ENCODE measurements at places on chromosomes 2 and 18.

DNA sequence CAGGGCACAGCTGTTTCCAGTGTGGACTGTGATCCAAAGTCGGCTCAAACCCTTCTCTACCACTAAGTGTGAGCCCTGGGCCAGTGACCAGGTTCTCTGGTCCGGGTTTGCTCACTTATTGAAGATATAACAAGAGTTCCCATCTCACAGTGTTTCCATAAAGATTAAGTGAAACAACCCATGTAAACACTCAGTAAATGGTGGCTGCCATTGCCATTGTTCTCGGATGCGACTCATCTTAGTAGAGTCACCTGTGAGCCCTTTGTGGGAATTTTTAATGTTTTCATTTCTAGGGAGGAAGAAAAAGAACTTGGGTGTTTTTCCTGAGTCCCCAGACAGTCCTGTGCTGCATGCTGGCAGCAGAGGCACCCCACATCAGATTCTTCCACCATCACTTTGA, 53.4 kb downstream of the TPGS2 start:
- no peak for DNase-seq

- no peak for DNase-seq
Observed at GRCh38 chr2:120670371-120670770, 65.3 kb upstream of the GLI2 start.

DNA sequence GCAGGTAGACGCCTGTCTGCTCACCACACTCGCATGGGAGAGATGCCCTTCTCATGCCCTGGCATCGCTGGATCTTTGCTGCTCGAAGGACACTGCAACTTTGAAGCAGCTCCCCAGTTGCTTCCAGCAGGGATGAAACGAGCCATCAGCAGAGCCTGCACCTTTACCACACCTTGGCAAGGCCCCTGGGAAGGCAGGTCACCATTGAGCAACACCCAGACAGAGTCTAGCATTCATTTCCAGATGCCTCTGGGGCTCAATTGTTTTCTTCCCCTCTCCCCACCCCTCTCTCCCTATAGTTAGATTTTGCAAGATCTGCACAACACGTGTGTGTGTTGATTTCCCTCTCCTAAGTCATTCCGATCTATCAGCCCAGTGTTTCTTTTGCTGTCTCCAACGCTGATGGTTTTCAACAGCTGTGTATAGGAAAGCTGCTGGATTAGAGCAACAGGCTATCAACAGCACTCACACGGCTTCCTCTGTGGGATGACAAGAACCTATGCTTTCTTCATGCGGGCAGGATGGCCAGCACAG, 25.6 kb upstream of the INHBB start:
- DNase-seq, result no peak

DNA sequence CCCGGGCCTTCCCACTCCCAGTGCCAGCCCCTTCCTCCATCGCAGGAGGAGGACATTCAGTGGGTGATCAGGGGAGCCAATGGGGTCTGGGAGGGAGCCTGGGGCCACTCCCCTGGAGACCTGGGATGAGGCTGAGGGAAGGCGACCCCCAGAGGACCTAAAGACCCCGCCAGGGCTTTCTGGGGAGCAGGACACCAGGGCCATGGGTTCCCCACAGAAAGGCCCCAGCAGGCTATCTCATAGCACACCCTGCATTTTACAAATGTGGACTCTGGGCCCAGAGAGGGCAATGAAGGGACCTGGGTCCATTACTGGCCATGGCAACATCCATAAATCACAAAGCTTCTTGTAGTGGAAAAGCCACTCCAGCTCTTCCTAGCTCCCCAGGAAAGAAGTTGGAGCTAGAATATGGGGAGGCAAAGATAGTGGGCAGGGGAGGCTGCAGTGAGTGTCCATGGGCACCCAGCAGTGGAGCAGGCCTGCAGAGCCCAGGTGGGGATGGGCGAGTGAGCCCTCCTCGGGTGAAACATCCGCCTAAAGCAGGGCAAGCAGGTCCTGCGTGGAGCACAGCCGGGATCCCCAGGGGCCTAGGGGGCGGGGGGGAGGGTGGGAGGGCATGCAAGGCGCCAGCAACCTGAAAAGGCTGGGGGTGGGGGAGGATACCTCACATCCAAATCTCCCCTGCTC, 13.8 kb downstream of the CYP26B1 start:
- DNase-seq, result no peak

- DNase-seq, result no peak
Observed at GRCh38 chr2:239192456-239192855, 208.4 kb downstream of the HDAC4 start.

DNA sequence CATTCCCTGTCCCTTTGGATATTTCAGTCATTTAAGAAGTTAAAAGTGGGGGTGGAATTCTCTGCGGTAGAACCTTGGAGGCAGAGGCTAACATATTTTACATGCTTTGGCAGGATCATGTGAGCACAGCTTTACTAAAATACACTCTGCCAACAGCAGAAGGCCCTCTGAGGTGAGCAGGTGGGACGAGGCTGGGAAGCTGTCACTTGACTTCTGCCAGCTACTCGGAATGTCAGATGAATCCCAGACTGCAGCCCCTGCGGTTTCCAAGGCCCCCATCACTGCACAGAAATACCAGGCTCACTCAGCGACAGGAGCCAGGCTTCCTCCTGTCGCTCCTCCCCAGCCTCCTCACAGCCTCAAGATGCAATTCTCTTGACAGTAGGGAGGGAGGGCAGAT, 220.9 kb upstream of the REV1 start:
- no peak for DNase-seq

GRCh38 chr2:42169874-42170521, 845 bp downstream of the EML4 start:
- no peak for DNase-seq

DNA sequence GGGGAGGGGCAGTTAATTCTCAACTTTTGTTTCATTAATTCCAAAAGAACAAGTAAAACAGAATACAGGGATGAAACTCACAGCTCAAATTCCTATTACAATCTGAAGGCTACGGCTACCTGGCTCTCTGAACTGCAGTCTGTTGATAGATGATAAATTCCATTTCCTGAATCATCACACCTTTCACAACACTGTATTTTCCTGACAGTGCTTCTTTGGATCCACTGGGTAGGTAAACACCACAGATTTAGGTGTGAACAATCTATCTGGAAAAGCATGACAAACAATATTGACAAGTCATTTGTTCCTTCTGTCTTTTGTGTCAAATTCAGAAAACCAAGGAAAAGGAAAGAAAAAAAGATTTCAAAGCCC, 843.2 kb downstream of the LRRTM4 start:
- DNase-seq, result no peak

DNA sequence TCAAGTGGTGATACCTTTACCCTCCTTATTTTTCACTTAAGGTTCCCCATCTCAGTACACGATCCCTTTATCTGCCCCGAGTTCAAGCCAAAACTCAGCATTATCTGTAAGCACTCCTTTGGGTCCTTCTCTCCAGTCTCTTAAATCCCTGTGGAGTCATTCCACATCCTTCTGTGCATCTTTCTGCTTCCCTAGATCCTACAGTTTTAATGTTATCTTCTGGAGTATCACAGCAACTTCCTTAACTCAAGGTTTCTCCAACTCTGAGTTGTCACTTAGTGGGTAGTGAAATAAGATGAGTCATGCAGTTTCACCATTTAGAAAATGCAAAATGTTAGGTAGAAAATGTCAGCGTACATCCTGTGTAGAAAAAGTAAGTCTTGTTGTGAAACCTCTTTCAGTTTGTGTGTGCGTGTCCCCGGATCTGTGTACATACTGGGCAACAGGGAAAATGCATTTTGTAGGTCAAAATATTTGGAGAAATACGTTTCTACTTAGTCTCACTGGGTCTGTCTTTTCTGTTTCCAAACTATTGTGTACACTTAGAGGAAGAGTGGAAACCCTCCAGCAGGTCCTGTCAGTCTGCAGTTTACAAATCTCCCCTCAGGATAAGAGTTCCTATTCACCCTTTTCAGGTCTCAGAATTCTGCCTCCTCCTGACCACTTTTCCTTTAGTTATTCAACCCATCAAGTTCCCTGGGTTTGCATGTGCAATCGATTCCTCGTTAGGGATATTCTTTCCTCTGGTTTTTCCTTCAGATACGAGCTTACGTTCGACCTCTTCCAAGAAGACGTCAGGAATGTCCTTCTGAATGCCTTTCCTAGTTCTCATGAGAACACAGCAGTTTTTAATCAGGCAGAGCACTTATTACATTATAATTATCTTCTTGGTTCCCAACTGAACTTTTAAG, 154.8 kb downstream of the TGIF1 start:
- no peak for DNase-seq

DNA sequence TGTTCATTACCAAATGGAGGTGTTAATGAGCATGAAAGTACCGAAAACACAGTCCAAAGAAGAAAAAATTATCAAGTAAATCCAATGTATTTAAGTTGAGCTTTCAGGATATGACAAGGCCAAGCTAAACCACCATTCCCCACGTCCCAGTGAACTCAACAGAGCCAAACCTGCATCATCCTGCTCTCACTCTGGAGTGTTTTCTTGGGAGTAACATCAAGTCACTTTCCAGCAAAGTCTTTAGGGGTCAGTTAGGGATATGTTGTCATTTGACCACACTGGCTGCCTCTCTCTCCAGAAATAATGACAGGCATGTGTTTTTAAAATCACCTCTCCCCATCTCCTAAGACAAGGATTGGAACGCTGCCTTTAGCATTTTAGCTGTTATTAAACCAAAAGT, 140.5 kb downstream of the SRBD1 start:
- DNase-seq, result no peak

- no peak for DNase-seq
Observed at GRCh38 chr2:118925476-118925875, 16.5 kb upstream of the MARCO start.

- no peak for DNase-seq
Observed at GRCh38 chr2:235391921-235392615, 101.8 kb upstream of the AGAP1 start.

- DNase-seq, result no peak
Observed at GRCh38 chr2:41900101-41900577, 147.7 kb upstream of the PKDCC start.

DNA sequence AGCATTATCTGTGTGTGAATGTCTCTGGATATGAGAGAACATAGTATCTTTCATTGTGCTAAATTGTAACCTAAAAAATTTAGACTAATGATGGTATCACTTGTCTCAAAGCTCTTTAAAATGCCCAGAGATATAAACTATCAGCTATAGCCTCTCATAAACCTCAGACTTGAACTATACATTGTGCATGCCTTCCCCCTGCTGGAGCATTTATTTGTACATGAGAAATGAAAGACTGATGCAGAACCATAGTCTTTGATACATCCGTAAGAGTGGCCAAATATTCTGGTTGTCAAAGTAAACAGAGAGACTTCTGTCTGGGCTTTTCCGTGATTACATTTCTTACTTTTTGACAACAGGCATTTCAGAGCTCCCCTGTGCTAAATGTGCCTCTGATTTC, 71.9 kb upstream of the CCDC68 start:
- DNase-seq, result no peak

DNA sequence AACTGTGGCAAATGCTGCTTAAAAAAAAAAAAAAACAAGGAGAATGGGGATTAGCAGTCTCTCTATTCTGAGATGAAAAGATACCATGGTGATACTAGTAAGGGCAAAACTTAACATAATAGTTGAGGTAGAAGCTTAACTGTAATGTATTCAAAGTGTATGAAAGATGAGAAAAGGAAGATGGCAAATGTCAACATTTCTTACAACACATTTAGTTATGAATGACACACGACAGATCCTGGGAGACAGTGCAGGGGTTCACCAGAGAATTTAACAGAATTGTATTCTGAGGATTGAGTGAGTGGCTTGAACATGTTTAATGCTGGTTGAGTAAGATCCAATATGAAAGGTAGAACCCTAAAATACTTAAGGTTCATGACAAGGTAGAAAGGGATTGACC, 52.7 kb downstream of the CUL3 start:
- no peak for DNase-seq

GRCh38 chr2:165634282-165634681, 159.8 kb downstream of the GALNT3 start:
- DNase-seq, result no peak
